ENCODE measurements at places on chromosomes 2 and 18. TPM values are rescaled to one million over a fixed set of nuclear protein-coding genes. Genes with fewer than 3 reads are reported as not detected.

UGT1A1 gene
- polyA plus RNA-seq: 0.08 TPM

GLB1L gene
- 3.6 TPM for polyA plus RNA-seq

MC5R gene
- 3.1 TPM for polyA plus RNA-seq

CACNB4 gene
- 3.9 TPM for polyA plus RNA-seq

NEU2 gene
- not detected for polyA plus RNA-seq

SPRED2 gene
- polyA plus RNA-seq: 27.9 TPM

BMP10 gene
- not detected for polyA plus RNA-seq

DNA sequence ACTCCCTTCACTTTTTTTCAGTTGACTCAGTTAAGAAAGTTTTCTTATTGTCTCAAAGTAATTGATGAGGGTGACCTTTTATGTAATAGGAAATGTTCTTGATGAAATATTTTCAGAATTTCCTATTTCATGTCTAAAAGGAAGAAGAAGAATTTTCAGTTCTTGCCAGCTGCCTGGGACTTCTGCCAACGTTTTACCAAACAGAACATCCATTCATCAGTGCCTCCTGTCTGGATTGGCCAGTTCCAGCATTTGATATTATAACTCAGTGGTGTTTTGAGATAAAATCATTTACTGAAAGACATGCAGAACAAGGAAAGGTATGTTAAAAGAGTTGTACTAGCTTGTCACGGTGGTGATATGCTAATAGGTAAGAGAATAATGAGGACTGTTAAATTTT is 104.7 kb upstream of the MYO3B start:
- no peak for DNase-seq

- DNase-seq: no peak
These were observed 79.6 kb downstream of the SLC4A10 start for GRCh38 chr2:161703863-161704262.

GRCh38 chr2:218733171-218734021 is 22.8 kb downstream of the TTLL4 start:
- no peak for DNase-seq

DNA sequence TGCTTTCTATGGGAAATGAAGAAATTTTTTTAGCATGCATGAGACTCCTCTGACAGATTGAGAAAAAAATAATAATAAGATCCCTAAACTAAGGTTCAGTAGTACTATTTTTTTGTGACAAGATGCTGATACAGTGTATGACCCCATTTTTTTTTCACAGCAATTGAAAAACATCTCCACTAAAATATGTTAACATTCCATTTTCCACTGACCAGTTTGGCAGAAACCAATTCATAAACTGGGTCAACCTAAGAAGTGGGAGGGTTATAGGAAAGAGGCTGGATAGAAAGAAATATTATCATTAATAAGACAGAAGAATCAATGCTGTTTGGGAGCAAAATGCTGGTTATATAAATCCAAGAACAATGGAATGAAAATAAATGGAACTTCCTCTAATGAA is 182.7 kb downstream of the ANTXR1 start:
- no peak for DNase-seq

- no peak for DNase-seq
These were observed 76.8 kb downstream of the POLR1A start for GRCh38 chr2:86028766-86029381.

- DNase-seq: no peak
These were observed 852 bp downstream of the POLI start for GRCh38 chr18:54269893-54270844.

DNA sequence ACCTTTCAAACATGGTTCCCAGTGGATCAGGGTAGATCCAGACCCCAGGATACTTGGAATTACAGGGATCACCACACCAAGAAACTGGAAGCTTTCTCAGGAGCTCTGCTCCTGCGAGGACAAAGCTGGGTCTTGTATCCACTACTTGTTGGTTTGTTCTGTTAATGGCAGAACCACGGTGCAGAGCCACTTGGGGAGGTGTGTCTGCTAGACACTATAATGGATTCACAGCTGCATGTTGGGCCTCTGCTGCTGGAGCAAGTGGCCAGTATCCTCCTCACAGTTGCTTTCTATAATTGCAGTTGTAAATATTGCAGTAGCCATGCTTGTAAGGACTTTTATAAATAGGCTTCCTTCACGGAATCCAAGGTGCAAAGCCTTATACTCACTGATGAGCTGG is 12.9 kb downstream of the FOSL2 start:
- DNase-seq: no peak

- no peak for DNase-seq
These were observed 22.7 kb downstream of the CYP20A1 start for GRCh38 chr2:203261326-203262159.

DNA sequence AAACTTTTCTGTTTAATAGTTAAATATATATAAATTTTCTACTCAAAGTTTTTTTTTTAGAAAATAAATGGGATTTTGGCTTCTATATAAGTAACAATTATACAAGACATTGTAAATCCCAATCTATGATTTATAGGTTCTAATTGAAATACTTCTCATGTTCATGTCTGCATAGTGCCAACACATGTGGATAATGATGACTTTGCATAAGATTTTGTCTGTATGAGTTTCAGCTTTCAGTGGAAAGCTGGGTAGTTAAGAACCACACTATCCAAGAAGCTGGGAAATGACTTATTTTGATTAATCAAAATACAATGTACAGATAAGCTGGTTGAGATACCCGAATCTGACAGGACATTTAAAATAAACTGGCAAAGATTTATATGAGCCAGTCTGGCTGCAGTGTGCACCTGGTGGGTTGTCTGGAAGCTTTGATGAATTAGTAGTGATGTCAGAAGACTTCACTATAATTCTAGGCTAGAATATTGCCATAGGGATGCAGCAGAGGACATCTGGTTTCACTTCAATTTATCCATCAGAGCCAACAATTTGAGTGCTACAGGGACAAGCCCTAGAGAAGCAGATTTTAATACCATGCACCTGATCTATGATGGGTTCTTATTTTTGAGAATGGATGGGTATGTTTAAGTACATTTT is 45.4 kb downstream of the EML6 start:
- peak; percentile 1 for DNase-seq

DNA sequence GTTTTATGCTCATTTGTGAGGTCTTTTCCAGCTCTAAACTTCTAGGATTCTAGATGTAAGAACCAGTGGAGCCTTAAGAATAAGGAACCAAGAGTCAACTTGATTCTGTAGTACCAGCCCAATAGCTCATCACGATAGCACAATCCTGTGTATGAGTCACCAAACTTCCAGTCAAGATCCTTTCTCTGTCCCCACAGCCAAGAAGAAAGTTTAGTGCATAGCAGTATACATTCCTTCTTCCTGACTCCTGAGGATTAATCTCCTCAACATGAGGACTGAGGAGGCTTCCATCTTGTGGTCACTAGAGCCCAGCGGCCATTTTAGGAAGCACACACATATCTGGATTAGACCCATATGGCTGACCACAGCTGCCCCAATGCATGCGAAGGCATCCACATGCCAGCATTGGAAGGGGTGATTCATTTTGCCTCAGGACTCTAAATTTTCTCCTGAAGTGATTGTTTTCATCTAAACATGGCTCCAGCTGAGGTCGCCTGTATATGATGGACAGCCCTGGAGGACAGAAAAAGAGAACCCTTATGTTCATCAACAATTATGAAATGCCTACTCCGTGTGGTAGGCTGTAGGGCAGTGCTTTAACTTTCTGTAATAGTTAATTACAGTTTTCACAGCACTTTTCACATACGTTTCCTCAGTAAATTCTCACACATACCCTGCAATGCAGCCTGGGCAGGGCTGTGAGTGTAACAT is 53.5 kb downstream of the RASGRP3 start:
- no peak for DNase-seq

- DNase-seq: no peak
These were observed 1.5 kb upstream of the RGPD4 start for GRCh38 chr2:107825206-107825563.

DNA sequence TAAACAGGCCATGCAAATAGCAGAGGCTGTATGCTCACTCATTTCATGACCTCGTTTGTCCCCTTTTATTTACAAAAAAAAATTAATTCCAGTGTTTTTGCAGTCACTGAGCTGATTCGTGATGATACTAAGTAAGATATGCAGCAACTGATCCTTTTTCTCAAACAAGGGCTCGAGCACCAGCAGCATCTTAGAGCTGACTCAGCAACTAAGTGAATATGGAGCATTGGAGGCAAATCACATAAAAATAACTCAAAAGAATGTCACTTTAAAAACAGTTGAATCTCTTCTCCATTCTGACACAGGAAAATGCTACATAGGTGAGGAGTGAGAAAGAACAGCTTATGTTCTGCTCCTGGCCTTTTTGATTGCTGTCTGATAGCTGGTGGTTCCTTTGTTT is 152.8 kb downstream of the ABCA12 start:
- DNase-seq: no peak

DNA sequence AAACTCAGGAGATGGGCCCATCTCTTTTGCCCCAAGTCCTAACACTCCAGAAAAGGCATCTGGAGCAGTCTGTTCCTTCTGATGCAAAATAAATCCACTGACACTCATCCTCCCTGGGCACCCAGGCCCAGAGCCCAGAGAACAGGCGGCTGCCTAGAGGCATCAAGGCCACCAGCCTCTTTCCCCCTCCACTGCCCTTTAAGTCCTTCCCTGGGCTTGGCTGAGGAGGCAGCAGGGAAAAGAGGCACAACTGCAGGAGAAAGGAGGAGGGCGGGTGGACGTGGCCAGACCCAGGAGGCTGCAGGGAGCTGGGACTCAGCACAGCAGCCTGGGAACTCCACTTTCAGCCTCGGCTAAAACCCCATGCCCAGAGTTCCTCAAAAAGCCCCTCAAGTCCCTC is 99.7 kb upstream of the ID2 start:
- DNase-seq: no peak

GRCh38 chr2:234705108-234705507 is 208.2 kb upstream of the ARL4C start:
- DNase-seq: no peak

- no peak for DNase-seq
These were observed 152.3 kb downstream of the ANTXR1 start for GRCh38 chr2:69165091-69165880.

- no peak for DNase-seq
These were observed 281.0 kb upstream of the MEIS1 start for GRCh38 chr2:66153941-66154340.

- DNase-seq: no peak
These were observed 48.9 kb upstream of the SH3RF3 start for GRCh38 chr2:109080109-109080508.

GRCh38 chr18:35729991-35730668 is 148.6 kb downstream of the GALNT1 start:
- DNase-seq: no peak

DNA sequence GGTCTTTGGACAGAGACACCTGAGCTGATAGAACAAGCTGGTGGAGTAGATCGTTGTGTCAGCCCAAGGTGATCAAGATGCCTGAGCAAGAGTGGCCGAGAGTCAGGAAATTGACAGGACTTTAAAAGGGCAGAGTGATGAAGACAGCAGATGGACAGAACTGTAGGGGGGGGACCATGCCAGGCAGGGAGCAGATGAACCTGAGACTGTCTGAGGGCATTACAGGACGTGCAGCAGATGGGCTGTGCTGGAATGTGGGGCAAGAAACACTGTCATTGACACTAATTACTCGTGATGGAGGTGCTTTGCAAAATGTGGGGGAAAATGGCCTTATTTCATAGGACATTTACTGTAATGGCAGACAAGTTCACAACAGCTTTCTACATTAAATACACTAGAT is 225.0 kb downstream of the THSD7B start:
- no peak for DNase-seq

DNA sequence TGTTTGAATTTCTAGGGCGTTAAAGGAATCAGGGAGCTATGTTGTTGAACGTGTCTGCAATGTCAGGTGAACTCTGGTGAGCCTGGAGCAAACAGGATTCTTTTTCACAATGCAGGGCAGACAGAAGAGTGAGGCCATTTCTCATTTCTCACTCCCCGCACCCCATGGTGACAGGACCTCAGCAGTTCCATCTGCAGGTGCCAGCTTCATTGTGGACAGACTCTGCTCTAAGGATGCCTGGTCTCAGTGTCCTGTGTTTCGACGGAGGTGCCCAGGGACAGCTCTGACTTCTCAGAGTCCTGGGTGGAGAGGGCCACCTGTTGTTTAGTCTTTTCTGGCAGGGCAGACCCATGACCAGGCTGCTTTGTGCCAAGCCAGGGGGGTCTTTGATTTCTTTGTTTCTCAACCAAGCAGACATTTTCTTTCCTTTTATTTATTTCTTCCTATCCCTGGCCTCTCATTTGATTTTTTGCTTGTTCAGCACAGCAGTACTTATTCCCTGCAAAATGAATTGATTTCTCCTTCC is 201.5 kb downstream of the RNF144A start:
- DNase-seq: no peak

DNA sequence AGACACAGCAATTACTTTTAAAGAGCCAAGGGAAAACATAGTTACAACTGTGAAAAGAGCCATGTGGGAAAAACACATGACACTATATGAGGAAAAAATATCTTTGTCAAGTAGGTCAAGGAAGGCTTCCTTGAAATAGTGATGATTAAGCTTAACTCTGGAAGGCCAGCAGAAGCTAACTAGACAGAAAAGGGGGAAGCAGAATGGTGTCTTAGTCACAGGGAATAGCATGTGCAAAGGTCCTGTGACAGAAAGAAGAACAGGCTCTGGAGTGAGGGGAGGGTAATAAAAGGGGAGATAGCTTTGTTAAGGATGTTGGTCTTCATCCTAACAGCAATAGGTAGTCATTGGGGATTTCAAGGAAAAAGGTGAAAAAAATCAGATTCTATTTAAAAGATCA is 64.0 kb downstream of the ARHGAP25 start:
- no peak for DNase-seq

GRCh38 chr2:101108357-101108756 is 42.8 kb downstream of the TBC1D8 start:
- DNase-seq: no peak

DNA sequence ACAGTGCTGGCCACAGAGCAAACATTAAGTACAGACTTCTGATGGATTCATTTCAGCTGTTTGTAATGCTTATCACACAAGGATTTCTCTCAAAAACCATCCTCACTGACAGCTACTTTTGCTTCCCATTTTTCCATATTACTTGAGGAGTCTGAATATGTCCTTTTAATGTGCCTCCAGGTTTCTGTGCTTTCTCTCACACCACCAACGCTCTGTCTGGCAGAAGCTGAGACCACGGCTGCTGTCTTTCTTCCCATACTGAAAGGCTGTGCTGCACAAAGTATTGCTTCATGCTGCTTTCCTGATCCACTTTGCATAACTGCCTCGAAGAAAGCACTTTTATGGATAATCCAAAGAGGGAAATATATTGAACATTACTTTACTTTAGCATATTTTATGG is 312.1 kb upstream of the ZEB2 start:
- DNase-seq: no peak
